ENCODE measurements at places on chromosomes 5 and 9. TPM values are rescaled to one million over a fixed set of nuclear protein-coding genes. Genes with fewer than 3 reads are reported as not detected.

MOB3B gene
- 2.3 TPM for total RNA-seq

EIF4E1B gene
- total RNA-seq: not detected

PAEP gene
- not detected for total RNA-seq

TMEM215 gene
- not detected for total RNA-seq

PTRH1 gene
- 47.4 TPM for total RNA-seq

FCN2 gene
- not detected for total RNA-seq

NME5 gene
- total RNA-seq: 1.0 TPM

SLC1A3 gene
- total RNA-seq: 1.3 TPM

PCDHB14 gene
- 0.23 TPM for total RNA-seq

ANKRD34B gene
- 1.2 TPM for total RNA-seq

CCNJL gene
- 13.0 TPM for total RNA-seq

GRCh38 chr5:141512911-141513626 is 24.2 kb downstream of the PCDHGC5 start:
- DNase-seq: no peak

GRCh38 chr9:90830051-90830450 is 28.4 kb downstream of the SYK start:
- no peak for DNase-seq

- no peak for DNase-seq
Measured at GRCh38 chr5:156956321-156956720, 6.7 kb downstream of the TIMD4 start.

GRCh38 chr9:109270441-109270840 is 50.4 kb downstream of the EPB41L4B start:
- no peak for DNase-seq

DNA sequence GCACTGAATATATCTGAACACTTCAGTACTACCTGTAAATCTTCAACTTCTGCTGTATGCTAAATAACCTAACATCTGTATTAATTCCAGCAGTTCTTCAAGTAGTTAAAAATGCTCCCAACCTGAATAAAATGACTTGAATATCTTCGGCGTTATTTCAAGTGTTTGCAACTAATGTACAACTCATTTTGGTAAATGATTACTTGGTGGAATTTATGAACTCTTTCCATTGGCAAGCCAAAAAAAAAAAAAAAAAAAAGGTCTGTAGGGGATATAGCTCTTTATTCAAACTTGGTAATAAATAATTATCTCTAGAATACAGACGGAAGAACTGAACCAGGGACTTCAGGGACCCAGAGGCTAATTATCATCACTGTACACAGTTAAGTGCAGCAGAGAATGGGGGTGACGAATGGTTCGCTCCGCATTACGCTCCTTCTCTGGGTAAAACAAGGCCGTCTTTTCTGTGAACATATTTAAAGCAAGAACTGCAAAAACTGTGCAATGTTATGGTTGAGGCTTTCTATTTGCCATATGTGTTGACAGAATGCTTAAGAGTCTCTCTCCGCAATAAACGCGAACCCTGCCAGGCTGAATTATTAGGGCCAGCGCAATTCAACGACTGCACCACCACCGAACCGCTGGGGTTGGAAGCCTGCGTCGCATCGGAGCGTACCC is 1.9 kb upstream of the ERBIN start:
- peak; percentile 33 for DNase-seq

GRCh38 chr5:126115059-126115629 is 308.1 kb upstream of the GRAMD2B start:
- no peak for DNase-seq

DNA sequence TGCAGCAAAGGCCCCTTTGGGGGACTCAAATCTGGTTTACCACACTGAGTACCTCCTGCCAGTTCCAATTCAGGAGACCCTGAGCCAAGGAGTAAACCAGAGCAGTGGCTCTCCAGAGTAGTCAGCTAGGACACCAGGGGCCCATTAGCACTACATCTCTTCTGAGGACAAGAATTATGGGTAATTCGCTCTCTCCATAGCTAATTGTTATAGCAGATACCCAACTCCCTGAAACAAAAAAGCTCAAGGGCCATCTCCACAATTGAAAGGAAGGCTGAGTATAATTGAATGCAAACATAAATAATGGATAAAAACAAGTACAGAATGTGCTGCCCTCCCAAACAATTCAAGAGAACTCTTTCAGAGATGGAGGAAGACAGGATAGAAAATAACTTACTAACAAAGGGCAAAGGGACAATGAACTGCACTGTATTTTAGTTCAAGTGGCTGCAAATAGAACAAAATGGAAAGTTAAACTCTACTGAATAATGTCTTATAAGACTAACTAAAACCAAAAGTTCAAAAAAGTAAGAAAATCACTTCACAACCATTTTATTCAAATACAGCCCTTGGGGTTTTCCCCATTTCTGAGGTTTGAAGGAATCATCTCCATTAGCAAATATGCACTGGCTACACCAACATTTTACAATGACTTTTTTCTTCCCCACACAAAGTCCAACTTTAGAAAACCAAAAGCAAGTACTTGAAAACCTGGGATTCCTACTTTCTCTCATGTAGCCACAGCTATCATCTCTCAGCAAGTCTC is 118.8 kb downstream of the SIL1 start:
- no peak for DNase-seq

DNA sequence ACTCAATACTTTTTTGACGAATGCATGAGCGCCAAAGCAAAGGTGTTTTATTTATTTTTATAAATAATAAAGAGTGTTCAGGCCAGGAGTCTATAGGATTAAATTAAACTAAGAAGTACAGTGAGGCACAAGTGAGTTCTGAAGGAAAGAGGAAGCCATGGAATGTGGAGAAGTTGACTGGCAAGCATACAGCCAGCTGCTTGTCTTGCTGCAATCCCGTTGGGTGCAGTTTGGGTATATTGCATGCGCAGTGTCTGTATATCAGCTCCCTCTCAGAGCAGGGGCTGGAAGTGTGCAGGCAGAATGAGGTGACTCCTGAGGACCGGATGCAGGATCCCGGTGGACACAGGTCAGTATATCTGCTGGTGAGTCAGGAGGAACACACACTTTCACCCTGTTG is 315.6 kb downstream of the ZSWIM6 start:
- no peak for DNase-seq

DNA sequence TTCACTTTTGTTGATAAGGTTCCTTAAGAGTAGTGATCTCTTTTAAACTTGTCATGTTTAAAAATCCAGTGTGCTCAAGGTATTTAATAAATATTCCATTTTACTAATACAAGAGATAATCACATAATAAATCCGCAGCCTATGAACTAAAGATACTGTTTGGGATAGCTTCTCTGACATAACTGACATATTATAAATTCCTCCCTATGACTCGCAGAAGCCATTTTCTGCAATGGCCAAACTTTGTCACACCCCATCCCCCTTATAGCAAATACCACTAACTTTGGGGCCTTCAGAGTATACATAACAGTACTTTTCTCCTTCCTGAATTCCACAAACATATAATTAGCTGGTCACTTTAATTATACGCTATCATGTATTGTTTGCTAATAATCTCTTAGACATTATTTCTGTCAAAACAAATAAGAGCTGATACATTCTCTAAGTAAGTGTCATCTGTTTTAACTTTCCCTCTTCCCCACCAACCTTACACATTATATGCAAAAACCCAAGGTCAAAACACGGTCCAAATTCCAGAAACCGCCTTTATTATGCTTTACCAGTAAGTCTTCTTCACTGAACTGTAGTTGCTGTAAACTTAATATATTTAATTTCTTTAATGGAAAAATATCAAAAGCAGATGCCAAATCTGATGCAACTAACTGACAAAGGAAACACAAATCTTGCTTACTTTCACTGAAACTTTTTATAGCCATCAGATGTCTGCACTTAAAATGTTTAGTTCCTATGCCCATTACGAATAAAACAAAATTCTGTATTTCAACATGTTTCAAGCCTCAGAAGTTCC is 971 bp downstream of the TMEM267 start:
- DNase-seq: no peak

GRCh38 chr5:147809830-147810666 is 21.4 kb downstream of the SPINK1 start:
- no peak for DNase-seq

DNA sequence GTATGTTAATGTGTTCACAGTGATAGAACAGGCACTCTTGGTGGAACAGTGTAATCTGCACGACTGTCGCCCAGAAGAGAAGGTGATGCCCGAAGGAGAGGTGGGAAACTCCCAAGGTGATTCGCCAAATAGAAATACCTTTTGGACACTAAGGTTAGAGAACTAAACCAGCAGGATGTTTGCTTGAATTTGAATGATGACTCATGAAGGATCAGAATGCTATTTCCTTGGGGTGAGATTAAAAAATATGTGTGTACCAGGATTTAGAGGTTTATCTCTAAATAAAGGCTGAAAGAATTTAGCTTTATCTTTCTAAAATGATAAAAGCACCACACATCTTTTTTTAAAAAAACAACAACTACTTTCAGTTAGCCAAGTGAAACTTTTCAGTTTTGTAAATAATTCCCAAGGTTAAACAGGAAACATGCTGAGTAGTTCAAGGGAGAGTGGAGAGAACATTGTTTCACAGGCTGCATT is 297.4 kb upstream of the TAS2R1 start:
- no peak for DNase-seq

DNA sequence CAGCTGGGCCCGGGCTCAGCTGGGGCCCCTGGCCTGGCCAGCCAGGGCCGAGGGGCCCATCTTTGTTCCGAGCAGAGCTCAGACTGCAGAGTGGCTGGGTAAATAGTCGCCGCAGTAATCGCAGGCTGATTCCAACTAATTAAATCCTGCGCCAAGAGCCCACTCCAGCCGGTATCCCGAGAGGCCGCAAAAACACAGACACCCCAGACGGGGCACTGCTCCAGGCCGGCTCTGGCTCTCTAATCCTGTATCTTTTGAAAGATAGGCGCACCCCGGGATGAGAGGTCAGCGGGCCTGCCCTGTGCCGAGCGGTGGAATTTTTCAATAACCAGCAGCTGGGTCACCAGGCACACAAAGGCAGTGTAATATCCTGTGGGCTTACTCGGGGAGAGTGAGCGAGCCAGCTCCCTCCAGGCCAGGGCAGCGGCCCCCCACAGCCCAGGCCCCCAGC is 57.7 kb downstream of the LMX1B start:
- no peak for DNase-seq

GRCh38 chr9:121822093-121823085 is 171.0 kb downstream of the DAB2IP start:
- DNase-seq: no peak

GRCh38 chr5:176803068-176803942 is 7.1 kb upstream of the UNC5A start:
- no peak for DNase-seq

GRCh38 chr5:132667761-132668705 is 5.8 kb upstream of the IL4 start:
- no peak for DNase-seq

GRCh38 chr9:108273988-108274387 is 581.8 kb downstream of the ACTL7B start:
- no peak for DNase-seq

- no peak for DNase-seq
Measured at GRCh38 chr5:137126829-137127228, 372.3 kb downstream of the SPOCK1 start.

- no peak for DNase-seq
Measured at GRCh38 chr5:16618138-16618897, 1.5 kb upstream of the RETREG1 start.

- peak; percentile 73 for DNase-seq
Measured at GRCh38 chr5:110377943-110378342, 348.5 kb downstream of the TMEM232 start.

GRCh38 chr5:118984602-118985001 is 3.7 kb downstream of the DTWD2 start:
- no peak for DNase-seq

- no peak for DNase-seq
Measured at GRCh38 chr5:43270645-43271044, 42.6 kb downstream of the HMGCS1 start.

DNA sequence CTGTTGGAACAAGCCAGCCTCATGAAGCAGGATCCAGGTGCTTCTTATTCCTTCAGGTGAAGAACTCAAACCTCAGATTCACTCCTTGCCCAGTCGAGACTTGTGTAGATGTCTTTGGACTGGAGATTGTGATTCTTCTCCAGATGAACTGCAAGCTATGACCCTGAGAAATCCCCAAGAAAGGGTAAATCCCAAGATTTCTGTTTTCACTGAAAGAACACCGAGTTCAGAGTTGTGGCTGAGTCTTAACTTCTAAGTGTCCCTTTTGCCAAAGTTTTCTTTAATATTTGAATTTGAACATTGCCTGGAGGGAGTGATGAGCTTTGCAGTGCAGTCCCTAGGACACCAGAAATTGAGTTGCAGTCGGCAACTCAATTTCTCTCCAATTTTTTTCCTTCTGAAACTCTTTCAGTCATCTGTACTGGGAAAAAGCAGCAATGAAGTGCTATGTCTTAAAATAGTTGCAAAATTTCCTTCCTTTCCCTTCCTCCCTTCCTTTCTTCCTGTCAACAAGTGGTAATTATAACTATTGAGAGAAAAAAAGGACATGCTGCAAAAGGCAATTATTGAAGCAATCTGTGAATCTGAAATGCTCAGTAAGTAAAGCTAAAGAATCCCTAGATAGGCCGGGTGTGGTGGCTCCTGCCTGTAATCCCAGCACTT is 56.1 kb downstream of the ANKRD55 start:
- no peak for DNase-seq

- no peak for DNase-seq
Measured at GRCh38 chr5:6246820-6247437, 131.4 kb downstream of the MED10 start.

GRCh38 chr5:105978011-105978410 is 1692.7 kb downstream of the EFNA5 start:
- DNase-seq: no peak

- DNase-seq: no peak
Measured at GRCh38 chr9:135902655-135903357, 4.5 kb downstream of the CAMSAP1 start.

- no peak for DNase-seq
Measured at GRCh38 chr5:118295045-118295444, 693.3 kb downstream of the DTWD2 start.

DNA sequence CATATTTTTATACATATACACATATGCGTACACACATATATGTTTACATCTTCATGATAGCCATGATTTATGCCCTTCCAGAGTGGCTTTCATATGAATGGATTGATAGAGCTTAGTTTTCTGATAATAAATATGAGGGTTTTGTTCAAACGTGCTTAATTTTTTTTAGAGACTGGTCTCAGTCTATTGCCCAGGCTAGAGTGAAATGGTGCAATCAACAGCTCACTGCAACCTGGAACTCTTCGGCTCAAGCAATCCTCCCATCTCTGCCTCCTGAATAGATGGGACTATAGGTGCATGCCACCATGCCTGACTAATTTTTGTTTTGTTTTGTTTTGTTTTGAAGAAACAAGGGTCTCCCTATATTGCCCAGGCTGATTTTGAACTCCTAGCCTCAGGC is 48.6 kb upstream of the ZSWIM6 start:
- no peak for DNase-seq

GRCh38 chr9:104093647-104094533 is at the start of gene SMC2:
TSS of gene SMC2 (plus strand) at chr9:104094309. CDS start at chr9:104095385, 1,076 bp downstream.
- peak; percentile 53 for DNase-seq

- no peak for DNase-seq
Measured at GRCh38 chr9:2157277-2158110, 142.3 kb downstream of the SMARCA2 start.
